ENCODE measurements at places on chromosomes 1 and 21.

DNA sequence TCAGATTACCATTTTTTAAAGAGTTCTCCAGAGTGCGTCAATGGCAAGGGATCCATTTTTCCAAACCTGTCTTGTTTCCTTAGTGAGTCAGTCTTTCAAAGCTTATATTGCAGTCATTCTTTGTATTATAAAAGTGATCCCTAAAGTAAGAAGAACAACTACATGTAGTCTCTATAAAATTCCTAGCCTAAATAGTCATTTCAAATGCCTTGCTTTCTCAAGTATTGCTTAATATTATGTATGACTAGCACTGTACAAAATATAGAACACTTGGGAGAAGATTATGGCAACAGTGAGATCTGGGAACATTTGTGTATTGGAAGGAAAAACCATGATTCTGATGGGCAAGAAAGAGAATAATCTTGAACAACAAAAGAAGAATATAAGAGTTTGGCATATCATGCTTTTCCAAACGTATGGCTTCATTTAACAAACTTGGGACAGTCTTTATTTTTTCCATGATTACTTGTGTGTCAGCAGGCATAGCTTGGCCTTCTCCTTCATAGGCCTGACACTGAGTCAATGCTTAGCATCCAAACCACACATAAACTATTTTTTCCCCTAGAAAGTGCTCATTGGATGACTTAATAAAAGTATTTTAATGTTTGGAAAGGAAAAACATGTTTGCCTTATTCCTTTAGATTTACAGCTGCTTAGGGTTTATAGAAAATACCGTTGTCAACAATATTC, 547.4 kb downstream of the LTN1 start:
- DNase-seq, result no peak

DNA sequence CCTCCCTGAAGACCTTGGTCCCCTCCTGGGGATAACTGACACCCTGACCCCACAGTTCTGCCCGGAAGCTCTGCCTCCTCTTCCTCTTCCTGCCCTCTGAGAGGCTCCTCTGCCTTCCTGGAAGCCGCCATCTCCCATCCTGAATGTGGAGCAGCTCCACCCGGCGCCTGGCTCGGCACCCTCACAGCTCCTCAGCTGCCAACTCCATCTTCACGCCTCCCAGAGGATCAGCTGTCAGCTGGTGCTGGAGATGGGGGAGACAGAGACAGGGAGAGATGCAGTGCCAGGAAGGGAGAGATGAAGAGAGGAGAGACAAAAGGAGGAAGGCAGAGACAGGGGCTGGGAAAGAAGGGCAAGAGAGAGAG, 210.4 kb upstream of the CSF3R start:
- no peak for DNase-seq

- no peak for DNase-seq
Observed at GRCh38 chr21:42122808-42123207, 51.7 kb downstream of the UMODL1 start.

DNA sequence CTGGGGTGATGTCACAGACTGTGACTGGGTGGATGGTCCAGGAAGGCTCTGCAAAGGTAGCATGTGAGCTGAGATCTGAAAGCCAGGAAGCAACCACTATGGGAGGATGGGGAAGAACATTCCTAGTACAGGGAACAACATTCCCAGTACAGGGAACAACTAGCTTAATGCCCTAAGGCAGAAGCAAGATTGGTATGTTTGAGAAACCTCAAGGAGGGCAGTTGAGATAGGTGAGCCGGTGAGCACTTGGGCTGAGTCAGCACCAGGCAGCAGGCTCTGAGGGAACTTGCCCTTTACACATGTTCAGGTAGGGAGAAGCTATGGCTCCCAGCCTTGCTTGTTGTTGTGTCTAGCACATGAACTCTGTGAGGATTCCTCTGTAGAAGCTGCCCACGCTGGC, 24.2 kb upstream of the CACNA1E start:
- DNase-seq, result no peak

GRCh38 chr1:110961902-110962301, 1.8 kb downstream of the LRIF1 start:
- no peak for DNase-seq

- DNase-seq, result no peak
Observed at GRCh38 chr1:243421784-243422183, 165.9 kb downstream of the SDCCAG8 start.

DNA sequence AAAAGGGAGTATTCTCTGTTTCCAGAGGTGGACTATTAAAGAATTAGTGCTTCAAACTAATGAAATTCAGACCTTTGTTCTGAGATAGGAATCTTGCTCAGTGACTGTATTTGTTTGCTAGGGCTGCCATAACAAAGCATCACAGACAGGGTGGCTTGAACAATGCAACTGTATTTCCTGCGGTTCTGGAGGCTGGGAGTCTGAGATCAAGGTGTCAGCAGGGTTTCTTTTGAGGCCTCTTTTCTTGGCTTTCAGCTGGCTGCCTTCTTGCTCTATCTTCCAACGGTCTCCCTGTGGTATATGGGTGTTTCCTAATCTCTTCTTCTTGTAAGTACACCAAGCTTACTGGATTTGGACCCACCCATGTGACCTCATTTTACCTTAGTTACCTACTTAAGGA, 264.6 kb upstream of the PROX1 start:
- no peak for DNase-seq

- peak; percentile 85 for DNase-seq
Observed at GRCh38 chr1:222711319-222712252, 705 bp downstream of the AIDA start.

DNA sequence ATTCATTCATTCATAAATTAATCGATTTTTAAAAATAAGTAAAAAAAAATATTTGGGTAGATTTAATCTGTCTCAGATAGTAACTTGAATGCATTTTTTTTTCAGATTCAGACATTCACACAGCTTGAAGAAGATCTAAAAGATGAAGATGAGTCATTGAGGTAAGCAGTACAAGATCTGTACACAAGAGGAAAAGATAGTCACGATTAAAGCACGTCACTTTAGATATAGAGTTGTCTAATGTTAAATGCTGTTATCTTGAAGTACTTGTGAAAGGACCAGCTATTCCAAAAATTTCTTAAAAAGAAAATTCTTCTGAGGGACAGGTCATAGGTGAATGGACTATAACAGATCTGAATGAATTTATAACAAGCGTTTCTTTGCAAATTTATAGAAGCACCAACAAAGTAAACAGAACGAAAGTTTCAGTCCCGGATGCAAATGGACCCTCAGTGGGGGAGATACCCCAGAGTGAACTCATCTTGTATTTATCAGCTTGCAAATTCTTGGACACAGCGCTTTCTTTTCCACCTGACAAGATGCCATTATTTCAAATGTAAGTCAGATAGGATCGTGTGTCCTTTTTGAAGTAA, 31.2 kb upstream of the MORC3 start:
- no peak for DNase-seq
